Stimulated activated CD8-positive, alpha-beta memory T cell treated with anti-CD3 and anti-CD28 coated beads, Interleukin-15, amount 100 ng/mL, for 4 hours (primary cell): ENCODE measurements at places on chromosomes 12 and 14.

DNA sequence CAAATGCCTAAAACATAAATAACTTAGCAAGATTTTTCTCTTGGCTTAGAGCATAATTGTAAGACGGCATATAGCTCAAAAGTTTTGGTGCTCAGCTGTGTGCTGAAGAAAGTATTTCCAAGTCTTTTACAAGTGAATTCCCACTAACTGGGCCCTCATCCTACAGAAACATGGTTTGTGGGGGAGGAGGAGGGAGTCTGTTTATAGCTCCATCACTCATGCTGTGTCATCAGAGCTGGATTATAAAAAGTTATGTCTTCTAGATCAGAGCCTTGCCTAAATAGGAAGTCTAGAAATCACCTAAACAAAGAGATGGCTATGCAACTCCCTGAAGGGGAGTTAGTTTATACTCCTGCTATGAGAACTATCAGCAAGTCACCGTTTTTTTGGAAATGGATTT lies 65.9 kb upstream of the OTOGL start:
- no peak for DNase-seq

DNA sequence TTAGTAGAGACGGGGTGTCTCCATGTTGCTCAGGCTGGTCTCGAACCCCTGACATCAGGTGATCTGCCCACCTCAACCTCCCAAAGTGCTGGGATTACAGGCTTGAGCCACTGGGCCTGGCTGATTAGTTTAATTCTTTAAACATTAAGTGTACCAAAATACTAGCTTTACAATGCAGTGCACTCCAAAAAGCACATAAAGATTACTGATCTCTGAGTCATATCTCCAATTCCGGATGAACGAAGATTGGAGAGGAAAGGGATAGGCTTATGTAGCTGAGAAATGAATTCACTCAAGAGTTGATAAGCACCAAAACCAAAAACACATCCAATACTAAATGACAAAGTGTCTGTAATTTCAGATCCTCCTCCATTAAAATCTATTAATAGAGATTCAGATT lies 15.1 kb downstream of the NAV3 start:
- DNase-seq: no peak

DNA sequence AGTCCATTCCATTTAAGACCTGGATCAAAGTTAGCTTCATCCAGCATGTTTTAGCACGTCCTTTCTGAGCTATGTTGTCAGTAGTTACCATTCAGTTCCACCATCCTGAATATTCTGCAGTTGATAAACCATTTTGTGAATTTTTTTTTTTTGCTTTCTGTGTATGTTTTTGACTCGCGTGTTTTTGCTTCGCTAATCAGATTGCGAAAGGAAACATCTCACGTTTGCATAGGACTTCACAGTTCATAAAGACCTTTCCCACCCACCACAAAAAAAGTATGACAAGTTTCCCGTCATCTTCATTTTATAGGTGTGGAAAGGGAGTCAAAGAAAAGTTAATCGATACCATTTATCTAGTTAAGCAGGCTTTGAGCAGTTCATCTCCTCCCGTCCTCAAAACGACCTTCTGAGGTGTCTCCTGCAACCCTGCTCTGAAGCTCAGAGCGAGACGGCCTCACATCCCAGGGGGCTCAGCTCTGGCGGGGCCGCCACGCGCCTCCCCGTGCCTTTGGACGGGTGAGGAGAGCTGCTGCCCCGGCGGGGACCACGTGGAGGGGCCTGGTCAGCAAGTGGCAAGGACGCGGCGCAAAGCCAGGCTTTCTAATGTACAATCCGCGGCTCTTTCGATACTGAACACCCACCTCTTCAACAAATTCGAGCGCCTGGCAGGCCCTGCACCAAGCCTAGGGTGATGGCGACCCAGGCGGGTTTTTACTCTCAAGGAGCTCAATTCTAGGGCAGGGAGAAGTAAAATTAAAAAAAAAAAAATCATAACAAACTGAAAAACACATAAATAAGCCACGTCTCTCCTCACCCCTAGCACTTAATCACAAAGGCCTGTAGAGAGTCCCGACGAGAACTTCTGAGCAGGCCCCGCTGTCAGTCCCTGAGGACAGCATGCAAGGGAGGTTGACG lies 988 bp upstream of the TMEM263 start:
- no peak for DNase-seq

DNA sequence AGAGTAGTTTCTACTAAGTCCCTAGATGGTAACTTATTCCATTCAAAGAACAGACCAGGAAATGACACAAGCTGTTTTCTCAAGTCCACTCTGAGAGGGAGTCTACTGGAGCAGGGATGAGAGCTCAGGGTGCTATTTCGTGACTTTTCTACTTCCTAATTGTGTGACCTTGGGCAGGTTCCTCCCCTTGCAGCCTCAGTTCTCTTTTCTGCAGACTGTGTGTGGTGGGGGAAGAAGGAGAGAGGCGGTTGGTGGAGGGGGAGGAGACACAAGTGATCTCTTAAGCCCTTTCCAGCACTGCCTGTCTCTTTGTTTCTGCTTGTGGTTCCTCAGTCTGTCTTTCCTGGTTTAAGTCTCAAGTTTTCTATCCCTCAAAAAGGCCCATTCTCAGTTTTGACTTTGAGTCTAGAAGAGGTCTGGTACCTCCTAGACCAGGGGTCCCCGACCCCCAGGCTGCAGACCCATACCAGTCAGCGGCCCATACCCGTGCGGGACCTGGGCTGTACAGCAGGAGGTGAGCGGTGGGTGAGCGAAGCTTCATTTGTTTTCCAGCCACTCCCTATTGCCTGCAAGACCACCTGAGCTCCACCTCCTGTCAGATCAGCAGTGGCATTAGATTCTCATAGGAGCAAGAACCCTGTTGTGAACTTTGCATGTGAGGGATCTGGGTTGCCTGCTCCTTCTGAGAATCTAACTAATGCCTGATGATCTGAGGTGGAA lies 10.7 kb downstream of the FGF6 start:
- DNase-seq: no peak

DNA sequence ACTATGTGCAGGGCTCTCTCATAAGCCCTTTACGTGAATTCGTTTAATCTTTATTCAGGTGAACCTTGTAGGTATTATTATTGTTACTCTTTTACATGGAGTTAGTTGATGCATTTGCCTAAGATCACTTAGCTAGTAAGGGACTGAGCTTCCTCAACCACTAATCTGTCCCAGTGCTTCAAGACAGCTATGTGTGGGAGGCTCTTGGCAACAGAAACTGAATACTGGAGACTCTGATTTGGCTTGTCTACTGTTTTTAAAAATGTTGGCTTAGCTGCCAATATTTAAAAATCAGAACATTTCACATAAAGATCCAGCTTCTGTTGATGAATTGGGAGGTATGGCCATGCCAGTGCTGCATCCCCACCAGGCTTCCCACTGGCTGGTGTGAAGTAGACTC lies 6.8 kb downstream of the KNTC1 start:
- DNase-seq: no peak

- DNase-seq: no peak
These were observed 150.5 kb downstream of the KCNH5 start for GRCh38 chr14:62894736-62895135.

DNA sequence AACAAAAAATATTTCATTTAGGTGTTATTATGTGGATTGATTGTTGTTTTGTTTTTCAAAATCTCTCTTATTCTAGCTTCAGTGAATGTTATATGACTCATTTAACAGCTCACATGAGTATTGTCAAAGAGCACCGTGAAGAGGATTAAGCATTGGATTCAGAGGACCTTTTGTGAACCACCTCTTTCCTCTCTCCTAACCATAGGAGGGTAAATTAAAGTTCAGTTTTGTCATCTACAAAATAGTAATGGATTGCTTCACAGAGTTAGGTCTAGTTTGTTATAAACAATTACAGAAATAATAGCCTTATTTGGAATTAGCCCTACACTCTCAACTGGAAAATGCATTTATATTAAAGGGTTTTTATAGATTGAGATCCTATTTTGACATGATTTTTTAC lies 962 bp upstream of the KERA start:
- no peak for DNase-seq

- no peak for DNase-seq
These were observed 260.5 kb downstream of the C12orf50 start for GRCh38 chr12:87768501-87769287.

GRCh38 chr14:102875652-102876051 lies 46.8 kb upstream of the AMN start:
- DNase-seq: no peak

DNA sequence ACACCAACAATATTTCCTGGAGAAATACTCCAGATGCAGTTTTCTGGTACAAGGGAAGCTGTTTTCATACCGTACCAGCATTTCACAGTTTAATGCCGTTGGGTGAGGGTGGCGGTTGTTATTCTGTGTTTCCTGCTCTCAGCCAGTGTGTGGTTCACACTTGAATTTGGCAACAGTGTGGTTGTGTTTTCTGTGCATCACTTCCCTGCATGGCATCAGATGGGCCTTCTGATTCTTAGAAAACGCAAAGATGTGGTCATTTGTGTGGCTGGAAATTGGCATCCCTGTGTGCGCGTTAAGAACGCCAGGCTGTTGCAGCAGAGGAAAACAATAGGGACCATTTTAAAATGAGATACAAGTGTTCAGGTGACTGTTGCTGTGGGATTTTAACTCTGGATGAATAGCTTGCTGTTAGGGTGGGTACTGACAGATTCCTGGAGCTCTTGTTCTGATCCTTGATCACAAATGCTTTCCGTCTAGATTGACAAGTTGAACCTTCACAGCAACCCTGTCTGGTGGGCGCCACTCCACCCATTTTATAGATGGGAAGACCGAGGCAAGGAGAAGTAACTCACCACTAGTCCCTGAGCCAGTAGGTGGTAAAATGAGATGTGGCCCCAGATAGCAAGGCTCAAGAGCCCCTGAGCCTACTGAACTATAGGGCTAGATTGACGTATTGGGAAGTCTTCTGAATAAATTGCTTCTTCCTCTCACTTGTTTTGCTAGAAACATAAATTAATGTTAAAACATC lies 231.2 kb downstream of the CHST11 start:
- DNase-seq: no peak
